Naive B cell (primary cell): ENCODE measurements at places on chromosomes 4 and X.

- no peak for DNase-seq
These were observed 984.6 kb upstream of the AGA start for GRCh38 chr4:178426871-178427270.

DNA sequence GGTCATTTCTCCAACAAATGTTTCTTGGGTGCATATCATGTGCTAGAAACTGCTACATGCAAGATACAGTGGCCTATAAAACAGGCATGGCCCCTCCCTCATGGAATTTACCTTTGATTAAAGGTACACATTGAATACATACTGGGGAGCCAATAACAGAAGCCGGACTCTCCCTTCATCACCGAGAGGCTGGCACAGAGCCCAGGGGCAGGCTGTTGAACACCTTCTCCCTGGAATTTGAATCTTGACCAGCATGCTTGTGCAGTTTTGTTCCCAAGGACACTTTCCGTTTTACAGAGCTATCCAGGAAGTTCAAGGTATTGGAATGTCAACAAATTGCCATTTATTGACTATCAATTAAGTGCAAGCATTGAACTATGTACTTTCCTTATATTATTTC lies 33.2 kb downstream of the PPARGC1A start:
- no peak for DNase-seq

GRCh38 chr4:24975510-24975909 lies 55.2 kb downstream of the LGI2 start:
- no peak for DNase-seq

GRCh38 chr4:6501171-6501570 lies 28.8 kb upstream of the PPP2R2C start:
- no peak for DNase-seq

DNA sequence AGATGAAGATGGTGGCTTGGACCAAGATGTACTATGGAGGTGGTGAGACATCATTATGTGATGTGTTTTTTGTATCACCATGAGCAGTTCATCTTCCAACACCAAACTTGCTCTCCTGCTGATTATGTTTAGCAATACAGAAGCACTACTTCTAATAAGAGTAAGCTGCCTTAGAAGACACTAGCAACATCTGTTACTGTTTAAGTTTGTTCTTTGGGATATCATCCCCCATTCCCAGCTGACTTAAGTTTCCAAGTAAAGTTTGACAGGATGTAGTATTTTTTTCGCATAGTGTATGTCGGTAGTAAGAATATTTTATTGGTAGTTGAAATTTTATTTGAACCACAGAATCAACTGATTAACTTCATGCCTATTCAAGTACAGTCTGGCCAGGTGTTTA lies 123.5 kb upstream of the BMPR1B start:
- DNase-seq, result no peak

- DNase-seq, result no peak
These were observed 204.4 kb downstream of the PPARGC1A start for GRCh38 chr4:23685471-23685870.

DNA sequence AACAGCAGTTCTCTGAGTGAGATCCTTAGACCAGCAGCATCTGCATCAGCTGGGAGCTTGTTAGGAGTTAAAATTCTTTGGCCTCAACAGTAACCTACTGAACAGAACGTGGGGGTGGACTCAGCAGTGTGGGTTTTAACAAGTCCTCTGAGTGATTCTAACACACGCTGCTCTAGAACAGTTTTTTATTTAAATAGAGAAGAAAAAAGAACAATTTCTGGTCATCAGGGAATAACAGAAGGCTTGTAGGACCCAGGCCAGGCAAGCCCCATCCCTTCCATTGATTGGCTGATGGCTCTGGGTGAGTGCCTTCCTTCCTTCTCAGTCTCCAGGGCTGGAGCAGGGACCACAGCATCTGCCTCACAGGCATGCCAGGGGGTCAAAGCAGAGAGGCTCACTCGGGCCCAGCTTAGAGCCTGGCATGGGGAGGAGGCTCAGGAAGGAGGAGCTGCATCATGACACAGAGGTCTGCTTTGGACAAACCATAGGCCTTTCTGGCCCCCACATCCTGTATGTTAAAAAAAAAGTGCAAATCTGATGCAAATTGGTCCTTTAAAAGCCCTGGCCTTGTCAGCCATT lies 56.7 kb downstream of the JAKMIP1 start:
- no peak for DNase-seq

DNA sequence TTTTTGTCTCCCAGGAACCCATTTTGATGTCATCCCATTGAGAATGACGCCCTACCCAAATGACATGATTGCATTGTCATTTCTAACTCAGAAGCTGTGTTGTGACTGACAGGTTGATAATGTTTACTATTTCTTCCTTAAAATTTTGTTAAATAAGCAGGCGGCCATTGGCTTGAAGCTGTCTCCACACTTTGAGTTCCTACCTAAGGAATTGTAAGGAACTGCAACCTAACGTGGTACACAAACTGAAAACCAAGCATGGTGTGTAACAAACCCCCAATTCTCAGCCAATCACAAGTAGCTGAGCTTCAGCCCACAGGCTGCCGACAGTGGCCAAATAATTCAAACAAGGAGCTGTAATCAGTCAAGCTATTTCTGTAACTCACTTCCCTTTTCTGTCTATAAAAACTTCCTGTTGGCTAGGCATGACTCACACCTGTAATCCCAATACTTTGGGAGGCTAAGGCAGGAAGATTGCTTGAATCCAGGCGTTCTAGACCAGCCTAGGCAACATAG lies 2.9 kb upstream of the MND1 start:
- DNase-seq, result peak; percentile 29

DNA sequence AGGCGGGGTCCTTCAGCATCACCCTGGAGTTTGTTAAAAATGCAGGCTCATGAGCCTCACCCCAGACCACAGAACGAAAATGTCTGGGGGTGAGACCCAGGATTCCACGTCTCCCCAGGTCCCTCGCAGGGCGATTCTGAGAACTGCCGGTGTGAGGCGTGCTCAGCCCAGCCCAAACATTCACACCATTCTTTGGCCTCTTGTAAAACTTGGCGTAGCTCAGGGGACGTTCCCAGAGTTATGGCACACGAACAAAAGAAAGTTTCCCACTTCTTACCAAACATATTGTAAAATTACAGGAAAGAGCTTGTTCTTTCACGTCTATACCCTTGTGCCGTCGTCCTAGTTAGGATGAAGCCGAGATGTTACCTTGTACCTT lies 12.9 kb downstream of the CD99 start:
- DNase-seq, result no peak

- DNase-seq, result peak; percentile 22
These were observed 286.6 kb downstream of the PPP1R2C start for GRCh38 chrX:42491137-42491907.

DNA sequence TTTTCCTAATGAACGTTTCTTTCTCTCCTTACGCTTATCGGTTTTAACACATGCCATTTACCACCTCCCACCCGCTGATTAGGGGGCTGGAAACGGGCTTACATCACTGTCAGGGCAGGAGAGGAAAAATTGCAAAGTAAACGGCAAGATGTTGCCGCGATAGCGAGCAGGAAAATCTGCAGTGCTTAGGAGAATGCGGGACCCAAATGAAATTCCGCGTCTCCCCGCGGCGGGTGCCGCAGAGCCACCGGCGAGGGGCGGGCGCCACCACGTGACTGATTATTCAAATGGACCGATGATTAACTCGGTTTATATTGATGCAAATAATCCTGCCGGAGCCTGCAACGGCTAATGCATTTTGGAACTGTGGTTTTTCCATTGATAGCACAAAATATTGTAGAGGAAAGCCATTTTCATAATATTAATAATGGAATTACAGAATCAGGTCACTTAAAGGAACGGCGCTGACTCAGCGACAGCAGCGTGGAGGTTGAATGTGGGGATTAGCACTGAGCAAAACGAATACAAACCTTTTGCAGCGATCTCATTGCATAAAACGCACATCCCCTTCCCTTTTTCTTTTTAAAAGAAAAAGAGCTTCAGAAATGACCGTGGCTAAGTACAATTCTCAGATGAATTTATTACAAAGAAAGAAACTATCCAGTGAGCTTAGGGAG lies 224.2 kb downstream of the STIM2 start:
- no peak for DNase-seq

DNA sequence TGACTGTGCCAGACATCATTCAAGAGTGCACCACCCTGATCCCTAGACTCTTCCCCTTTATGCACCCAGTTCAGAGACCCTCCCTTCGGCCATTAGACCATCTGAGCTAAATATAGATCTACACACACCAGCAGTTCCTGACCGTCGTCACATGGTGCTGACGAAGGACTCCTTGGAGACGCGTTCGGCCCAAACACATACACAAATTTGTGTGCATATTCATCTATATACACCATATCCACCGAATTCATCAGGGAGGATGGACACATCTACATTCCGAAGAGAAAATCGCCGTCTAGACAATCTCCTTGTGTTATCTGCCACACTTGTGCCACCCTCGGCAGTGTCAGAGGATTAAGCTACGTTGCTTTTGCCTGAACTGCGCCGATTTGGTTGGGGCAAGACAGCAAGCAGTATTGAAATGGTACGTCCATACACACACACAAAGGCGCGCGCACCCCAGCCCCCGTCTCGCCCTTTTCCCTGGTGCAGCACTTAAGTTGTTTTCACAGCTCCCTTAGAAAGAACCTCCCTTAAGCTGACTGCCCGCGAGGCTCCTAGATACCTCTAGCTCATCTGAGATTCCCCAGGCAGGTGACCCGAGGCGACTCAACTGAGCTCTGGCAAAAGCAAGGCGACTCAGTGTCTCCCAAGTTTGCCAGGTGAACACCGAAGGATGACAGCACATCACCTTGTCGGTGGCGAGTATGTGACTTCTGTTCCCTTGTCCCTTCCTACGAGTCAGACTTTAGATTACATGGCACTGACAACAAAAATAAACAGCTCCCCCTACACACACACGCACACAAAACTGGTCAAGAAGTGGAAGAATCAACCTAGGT lies 1.0 kb downstream of the RASGEF1B start:
- peak; percentile 74 for DNase-seq

GRCh38 chr4:104906276-104906675 lies 240.4 kb upstream of the TET2 start:
- DNase-seq, result no peak

DNA sequence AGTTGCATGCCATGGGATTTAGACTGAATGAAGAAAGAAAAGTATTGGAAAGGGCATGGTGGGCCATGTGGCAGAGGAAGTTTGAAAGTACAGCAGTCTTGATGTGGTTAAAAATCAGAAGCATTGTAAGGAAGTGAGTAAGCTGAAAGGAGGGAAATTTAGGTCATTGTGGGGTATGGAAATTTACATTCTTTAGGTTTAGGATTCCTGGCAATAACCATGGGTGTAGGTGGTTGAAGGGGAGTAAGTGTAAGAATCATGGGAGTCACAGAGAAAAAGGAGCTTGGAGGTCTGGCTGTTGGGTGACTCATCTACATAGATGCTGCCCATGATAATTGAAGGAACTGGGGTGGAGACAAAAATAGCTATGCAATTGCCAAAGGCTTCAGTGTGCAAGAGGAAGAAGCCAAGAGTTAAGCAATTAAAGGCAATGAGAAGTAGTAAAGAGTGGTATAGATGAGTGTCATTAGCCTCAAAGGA lies 243.8 kb upstream of the LDB2 start:
- no peak for DNase-seq

DNA sequence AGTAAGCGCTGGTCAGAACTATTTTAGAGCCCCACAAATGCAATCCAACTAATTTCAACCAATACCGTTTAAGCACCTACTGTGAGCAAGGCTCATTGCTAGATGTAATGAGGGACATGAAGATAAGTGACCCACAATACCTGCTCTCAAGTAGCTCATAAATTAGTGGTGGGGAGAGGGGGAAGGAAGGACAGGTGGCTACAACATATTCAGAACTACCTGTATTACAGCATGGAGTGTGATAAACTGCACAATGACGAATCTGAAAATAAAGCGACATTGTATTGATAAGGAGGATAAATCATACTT lies 311.6 kb upstream of the DIAPH2 start:
- DNase-seq, result no peak

DNA sequence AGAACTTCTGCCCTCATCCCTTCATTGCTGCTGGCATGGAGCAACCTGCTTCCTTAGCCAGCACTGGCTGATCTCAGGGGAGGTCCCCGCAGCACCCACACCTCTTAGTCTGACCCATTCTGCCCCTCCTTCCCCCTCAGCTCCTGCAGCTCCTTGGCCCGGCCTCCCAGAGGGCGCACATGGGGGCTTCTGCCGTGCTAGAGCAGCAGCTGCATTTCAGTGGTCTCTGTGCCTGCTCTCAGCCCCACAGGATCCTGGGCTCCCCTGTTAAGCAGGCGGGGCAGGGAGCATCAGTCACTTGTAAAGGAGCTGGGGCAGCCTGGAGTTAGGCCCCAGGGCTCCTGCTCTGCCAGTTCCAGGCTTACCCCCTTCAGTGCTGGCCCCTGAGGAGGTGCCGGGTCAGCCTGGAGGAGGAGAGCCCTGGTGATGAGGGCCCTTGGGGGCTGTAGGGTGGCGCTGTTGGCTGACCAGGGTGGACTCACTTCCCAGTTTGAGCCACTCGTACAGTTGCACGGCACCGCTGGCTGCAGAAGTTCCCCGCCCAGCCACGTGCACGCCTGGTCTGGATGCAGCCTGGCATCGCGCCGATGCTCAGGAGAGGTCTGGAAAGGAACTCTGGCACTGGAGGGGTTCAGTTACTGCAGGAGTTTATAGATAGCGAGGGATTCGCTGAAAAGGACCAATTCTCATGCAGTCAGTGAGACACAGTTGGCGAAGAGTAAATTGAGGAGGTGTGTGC lies 85.1 kb upstream of the PSAPL1 start:
- DNase-seq, result no peak

- no peak for DNase-seq
These were observed 7.7 kb upstream of the STX18 start for GRCh38 chr4:4549534-4549933.

DNA sequence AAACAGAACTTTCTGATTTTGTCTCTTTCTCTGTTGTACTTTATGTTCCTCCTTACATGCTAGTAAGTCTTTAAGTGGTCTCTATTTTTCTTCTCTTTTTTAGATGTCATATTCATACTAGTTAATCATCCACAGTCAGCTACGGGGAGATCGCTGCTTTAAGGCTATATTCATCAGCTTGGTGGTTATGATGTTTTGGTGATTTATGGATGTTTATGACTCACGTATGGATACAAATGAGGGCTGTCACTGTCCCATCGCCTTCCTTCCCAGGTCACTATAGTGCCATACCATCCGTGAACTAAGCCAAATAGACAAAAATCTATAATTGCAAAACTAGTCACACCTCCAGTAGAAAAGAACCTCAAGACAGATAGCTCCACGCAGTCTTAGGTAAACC lies 296.8 kb upstream of the AADAT start:
- no peak for DNase-seq

- no peak for DNase-seq
These were observed 634 bp upstream of the PLXNB3 start for GRCh38 chrX:153763298-153763932.

DNA sequence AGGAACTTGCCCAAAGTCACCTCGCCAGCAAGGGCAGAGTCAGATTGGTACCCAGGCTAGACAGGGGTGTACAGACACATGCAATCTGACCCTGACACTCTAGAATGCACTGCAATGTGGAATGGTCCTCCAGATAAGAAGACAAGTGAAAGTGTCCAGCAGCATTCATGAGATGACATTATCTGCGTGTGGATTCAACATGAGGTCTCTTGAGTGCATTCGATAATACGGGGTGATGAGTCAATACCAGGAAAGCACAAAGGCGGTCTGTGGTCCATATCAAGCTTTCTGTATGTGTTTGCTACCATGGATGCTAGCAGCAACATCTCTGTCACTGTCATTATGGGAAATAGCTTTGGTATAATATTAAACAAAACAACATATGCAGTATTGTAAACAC lies 6.8 kb upstream of the XAGE3 start:
- DNase-seq, result no peak
